ENCODE measurements at places on chromosomes 1 and 21.

DNA sequence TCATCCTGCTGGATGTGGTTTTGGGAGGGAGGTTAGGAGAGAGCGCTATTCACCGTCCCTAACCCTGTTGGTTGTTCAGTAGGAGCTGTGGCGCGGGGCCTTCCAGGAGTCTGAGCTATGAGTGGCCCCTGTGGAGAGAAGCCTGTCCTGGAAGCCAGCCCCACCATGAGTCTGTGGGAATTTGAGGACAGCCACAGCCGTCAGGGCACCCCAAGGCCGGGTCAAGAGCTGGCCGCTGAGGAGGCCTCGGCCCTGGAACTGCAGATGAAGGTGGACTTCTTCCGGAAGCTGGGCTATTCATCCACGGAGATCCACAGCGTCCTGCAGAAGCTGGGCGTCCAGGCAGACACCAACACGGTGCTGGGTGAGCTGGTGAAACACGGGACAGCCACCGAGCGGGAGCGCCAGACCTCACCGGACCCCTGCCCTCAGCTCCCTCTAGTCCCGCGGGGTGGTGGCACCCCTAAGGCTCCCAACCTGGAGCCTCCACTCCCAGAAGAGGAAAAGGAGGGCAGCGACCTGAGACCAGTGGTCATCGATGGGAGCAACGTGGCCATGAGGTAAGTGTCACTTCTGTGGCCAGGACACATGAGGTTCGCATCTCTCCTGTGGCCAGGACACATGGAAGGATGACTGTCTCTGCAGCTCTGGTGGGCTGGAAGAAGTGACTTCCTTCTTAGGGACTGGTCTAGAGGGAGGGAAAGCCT lies 1.2 kb downstream of the ZC3H12A start:
- no peak for DNase-seq

DNA sequence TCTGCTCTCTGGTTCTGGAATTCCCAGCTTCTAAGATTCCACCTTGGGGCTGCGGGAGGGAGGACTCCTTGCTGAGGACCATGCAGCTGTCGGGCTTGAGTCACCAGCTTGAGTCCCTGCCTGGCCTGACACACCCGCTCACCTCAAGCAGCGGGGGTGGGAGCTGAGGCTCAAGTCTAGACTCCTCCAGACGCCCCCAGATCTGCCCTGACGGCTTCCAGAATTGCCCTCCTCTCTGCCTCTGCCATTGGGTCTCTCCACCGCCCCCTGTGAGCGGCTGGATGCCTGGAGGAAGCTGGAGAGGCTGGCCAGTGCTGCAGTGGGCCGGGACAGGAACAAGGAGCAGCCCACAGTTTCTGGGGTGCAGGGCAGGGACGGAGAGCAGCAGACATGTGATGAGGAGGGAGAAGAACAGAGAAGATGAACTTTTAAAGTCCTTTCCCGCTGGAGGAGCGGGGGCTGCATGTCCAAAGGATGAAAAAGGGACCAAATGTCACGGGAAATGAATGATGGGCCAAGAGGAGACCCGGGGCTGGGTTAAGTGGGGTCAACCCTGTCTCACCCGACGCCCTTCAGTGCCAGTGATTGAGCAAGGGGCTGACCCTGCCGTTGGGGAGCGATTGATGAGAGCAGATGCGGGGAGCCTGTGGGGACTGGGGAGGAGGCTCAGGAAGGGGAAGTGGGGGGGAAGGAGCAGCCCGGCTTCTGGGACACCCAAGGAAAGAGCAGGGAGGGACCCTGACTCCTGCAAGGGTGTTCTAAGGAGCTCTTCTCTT lies 13.5 kb downstream of the CRABP2 start:
- no peak for DNase-seq

- peak; percentile 12 for DNase-seq
Measured at GRCh38 chr1:111738436-111739193, 580 bp downstream of the INKA2 start.

- DNase-seq = no peak
Measured at GRCh38 chr1:229209816-229210215, 61.1 kb upstream of the RAB4A start.

DNA sequence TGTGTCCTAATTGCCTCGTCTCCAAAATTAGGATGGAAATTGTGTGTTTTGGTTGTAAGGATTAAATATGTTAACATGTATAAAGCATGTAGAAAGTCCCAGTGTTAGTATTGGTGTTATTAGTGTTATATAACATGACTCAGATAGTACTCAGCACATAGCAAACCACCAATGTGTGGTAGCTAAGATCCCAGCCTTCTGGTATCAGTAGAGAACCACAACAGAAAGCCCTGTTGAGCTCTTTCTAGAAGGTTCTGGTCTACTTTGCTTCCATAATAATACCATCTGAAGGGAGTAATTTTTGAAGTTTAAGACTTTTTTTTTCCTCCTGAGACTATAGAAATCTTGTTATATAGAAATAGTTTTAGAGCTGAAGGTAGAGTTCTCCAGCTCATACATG lies 259.3 kb upstream of the SGIP1 start:
- no peak for DNase-seq

GRCh38 chr1:3250624-3251023 lies 181.6 kb downstream of the PRDM16 start:
- no peak for DNase-seq

- no peak for DNase-seq
Measured at GRCh38 chr1:168379104-168379860, 98.6 kb downstream of the TBX19 start.

- DNase-seq = no peak
Measured at GRCh38 chr1:9165396-9165795, 36.5 kb upstream of the GPR157 start.

DNA sequence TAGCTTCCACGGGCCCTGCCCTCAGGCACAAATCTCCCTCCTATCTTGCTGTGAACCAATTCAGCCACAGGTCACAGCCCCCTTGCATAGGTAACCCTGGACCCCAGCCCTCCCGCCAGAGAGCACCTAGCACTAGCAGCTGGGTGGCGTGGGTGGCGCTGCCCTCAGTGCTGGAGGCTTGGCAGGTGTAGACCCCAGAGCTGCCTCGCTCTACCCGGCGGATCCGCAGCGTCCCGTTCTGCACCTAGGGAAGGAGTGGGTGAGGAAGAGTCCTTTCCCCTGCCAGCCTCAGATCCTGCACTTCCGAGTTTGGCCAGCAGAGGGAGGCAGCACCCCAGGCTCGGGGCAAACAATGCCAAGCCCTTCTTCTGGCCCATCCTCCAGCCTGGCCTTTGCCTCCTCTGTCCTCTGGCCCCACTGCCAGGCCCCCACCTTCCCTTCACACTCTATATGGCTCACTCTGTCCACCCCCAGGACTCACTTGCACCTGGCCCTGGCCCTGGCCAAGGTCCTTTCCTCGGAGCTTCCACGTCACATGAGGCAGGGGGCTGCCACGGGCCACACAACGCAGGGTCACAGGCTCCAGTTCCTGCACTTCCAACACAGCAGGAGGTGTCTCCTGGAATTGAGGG lies 9.0 kb downstream of the IGSF9 start:
- DNase-seq = peak; percentile 82

GRCh38 chr1:233252441-233252840 lies 43.1 kb downstream of the PCNX2 start:
- DNase-seq = no peak

GRCh38 chr1:21200767-21201166 lies 24.1 kb upstream of the EIF4G3 start:
- no peak for DNase-seq

DNA sequence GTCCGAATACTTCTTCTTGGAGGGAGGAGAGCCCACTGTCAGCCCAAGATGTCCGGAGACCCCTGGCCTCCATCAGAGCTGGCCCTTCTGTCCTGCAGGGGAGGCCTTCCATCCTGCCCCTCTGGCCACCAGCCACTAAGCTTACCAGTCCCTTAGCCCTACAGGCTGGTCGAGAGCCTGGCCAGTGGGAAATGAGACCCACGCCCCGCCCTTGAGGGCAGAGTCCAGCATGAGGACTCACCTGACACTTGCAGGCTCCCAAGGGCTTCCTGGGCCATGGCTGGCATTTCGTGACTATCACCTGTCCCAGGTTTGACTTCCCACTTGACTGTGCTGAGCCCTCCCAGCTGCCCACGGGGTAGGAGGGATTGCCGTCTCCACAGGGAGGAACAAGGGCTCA lies 361.8 kb upstream of the VAMP3 start:
- no peak for DNase-seq

GRCh38 chr1:36350659-36351226 lies 27.3 kb upstream of the EVA1B start:
- DNase-seq = peak; percentile 40

GRCh38 chr1:226402739-226403165 lies 5.1 kb downstream of the PARP1 start:
- no peak for DNase-seq

DNA sequence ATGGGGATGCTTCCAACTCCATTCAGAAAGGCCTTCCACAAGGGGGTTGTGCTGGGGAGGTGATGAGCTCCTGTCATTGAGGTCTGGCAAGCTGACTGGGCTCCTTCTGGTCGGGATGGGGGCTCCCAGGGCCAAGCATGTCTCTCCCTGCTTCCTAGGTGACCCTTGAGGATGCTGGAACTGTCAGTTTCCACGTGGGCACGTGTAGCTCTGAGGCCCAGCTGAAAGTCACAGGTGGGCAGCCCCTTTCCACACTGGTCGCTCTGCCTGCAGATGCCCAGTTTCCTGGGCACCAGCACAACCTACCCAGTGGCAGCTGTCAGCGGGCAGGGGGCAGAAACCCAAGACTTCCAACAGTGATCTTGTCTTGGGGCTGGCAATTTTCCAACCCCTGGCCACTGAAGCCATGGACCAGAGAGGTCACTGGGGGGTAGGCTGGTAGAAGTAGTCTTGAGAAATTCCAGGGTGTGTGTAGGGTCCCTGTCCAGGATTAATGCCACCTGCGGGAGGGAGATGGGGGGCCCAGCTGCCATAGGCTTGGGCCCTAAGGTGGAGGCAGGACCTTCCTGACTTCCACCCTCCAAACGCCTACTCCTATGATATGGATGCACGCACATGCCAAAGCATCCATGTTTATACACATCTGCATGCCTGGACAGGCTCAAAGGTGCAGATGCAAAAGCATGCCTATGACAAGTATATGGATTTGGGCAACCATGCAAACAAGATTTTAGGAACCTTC lies 97.1 kb downstream of the TRIM11 start:
- DNase-seq = no peak

DNA sequence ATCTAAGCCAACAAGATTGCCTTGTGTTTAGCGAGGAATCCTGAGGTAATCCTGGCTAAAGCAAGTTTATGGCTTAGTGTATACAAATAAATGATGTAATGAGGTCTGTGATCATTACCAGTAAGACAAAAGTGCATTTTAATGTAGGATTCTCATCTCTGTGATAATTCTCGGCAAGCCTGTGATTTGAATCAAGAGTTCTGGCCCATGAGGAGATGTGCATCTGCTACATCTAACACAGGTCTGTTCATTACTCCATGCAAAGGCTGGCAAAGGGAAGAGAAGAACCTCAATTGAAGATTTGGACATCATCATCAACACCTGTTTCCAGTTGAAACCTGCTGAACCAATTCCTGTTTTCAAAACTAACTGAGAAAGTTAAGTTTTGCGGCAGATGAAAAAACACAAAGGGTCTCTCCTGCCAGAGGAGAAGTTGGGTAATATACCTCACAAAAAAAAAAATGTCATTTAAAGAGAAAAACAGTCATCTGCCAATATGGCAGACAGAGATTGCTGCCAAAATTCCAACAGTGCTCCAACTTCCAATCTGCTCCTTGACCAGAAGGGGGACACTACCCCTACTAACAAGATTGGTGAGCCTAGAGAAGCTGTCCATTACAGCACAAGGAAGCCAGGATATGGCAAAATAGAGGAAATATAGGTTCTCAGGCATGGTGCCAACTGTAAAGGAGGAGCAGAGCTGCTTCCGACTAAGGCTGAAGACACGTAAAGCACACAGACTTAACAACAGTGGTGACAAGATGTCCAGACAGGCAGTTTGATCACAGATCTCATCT lies 453.7 kb downstream of the TTLL7 start:
- DNase-seq = no peak

GRCh38 chr1:73980324-73981040 lies 217.5 kb downstream of the LRRIQ3 start:
- no peak for DNase-seq

GRCh38 chr21:18549214-18549905 lies 145.8 kb upstream of the TMPRSS15 start:
- no peak for DNase-seq

DNA sequence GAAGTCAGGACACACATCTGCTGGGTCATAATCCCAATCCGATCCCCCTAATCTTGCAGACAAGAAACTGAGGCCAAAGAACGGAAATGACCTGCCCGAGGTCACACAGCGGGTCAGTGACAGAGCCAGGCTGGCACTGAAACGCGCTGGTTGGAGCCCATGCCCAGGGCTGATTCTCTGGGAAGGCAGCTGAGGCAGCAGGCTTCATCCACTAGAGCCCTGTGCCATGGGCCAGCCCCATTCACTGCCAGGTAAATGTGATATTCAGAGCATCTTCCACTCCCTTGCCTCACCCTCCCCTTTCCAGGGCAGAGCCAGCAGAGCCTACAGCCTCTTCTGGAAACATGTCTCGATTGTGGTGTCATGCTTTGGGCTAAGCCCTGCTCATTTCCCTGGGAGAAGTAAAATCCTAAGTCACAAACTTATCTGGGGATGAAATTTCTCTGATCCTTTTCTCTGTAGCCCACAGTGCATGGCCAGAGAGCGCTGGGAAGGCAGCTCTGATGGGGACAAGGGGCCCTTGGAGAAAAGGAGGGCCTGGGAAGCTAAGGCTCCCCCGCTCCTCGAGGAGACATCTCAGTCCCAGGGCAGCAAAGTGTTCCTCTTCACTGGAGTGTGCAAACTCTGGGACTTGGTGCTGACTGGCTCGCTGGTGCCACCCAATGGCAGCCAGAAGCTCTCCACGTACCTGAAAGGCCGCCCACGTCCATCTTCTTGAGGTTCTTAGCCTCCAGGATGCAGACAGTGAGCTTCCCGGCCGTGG lies 110.4 kb downstream of the SYT2 start:
- DNase-seq = peak; percentile 19

DNA sequence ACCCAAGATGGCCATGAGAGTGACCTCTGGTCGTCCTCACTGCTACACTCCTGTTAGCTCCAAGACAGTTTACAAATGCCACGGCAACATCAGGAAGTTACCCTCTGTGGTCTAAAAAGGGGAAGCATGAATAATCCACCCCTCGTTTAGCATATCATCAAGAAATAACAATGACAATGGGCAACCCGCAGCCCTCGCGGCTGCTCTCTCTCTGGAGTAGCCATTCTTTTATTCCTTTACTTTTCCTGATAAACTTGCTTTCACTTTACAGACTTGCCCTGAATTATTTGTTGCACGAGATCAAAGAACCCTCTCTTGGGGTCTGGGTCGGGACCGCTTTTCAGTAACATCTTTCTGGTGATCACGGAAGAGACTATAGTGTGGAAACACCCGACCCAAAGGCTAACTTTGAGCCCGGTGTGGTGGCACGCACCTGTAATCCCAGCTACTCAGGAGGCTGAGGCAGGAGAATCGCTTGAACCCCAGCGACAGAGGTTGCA lies 19.8 kb upstream of the COX20 start:
- no peak for DNase-seq

- DNase-seq = no peak
Measured at GRCh38 chr1:4571263-4571662, 83.1 kb upstream of the AJAP1 start.

GRCh38 chr1:201475130-201475529 lies 6.1 kb upstream of the PHLDA3 start:
- DNase-seq = no peak

GRCh38 chr1:248751142-248751541 lies 4.4 kb downstream of the LYPD8 start:
- DNase-seq = no peak
